ENCODE measurements at places on chromosomes 2 and 18.

DNA sequence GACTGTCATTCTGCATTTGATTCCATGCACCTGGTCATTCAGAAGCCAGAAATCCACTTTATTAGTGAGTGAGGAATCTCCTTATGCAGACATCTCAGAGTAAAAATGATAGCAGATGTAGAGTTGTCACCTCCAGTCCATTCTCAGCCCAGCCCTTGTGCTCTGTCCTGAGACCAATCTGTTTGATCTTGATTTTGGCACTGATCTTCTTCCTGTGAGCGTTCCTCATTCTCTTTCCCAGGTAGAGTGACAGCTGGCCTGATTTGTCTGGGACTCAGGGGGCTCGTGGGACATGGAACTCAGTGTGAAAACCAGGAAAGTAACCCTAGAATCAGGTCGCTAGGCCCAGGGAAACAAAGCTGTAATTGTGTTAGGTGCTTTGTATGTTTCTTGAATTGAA lies 8.9 kb downstream of the ARHGAP25 start:
- no peak for DNase-seq

- DNase-seq: no peak
Observed at GRCh38 chr2:199329466-199329865, 128.3 kb downstream of the SATB2 start.

- no peak for DNase-seq
Observed at GRCh38 chr2:46353509-46353908, 56.3 kb downstream of the EPAS1 start.

- peak; percentile 64 for DNase-seq
Observed at GRCh38 chr2:218263817-218264641, 3.2 kb downstream of the GPBAR1 start.

DNA sequence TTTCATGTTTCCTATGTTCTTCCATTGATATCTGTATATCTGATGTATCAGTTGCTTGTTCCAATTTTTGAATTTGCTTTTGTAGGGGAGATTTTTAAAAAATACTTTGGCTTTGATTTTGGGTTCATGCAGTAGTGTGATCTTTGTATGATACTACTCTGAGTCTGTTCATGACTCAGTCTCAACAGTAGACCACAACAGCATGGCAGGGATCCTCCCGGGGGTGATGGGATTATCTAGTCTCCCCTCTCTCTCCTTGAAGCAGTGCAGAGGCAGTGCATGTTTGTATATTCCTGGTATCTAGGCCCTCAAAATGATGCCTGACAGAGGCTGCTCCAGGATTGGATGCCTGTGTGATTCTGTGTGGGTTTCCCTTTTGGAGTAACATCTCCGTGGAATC lies 55.3 kb downstream of the G6PC2 start:
- DNase-seq: no peak

DNA sequence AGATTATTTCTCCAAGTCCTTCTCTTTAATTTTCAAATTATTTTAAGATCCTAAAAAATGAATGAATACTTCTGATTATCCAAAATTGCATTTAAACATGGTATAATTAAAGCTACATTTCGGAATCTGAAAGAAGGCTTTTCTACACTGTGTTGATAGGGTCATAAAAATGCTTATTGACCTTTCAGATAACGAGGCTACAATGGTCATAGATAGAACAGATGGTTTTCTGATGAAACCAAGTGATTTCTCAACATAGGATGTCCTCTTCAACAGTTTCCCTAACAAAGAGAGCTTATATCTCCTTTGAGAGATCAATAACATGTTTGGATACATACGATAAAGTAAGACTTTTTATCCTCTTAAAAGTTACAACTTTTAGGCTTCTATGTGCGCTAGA lies 201.1 kb downstream of the PTH2R start:
- no peak for DNase-seq

Data from sigmoid colon (tissue), 7 donors.